Cardiac muscle cell (in vitro differentiated cells and primary cell): ENCODE measurements at places on chromosomes 1 and 21.
A peak's percentile ranks its signal among the peaks of the same experiment; 100 is the strongest.

GRCh38 chr1:210384625-210385024, 55.9 kb downstream of the HHAT start:
- no peak for DNase-seq

DNA sequence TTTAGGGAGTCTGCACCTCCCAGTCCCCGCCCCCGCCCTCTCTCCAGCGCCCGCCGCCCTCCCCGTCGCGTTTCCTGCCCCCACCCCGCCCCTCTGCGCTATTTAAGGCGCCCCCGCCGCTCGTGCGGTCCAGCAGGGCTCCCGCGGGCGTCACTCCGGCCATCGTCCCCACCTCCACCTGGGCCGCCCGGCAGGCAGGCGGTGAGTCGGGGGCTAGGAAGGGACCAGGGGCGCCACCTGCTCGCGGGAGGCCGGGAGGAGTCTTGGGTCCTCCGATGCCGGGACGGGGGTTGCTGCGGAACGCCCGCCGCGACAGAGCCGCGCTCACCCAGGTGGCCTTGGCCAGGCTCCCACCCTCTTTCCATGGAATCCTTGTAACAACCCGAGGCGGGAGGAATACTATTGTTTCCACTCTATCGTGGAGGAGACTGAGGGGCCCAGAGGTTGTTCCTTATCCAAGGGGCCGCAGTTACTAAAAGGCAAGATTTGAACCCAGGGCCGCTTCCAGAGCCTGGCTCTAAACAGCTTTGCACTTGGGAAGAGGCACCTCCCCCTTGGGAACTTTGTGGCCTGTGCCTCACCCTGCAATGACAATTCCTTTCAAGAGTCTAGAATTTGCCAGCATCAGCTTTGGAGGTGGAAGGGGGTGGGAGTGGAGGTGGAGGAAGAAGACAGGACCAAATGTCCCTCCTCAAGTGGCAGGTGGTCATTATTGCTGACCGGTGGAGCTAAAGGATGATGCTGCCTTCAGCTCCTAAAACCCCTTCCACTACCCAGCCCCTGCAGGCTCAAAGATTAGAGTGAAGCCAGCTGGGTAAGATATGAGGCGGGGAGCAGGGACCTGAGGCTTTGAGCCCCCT, at the start of gene GJA4:
Gene GJA4 (plus strand): TSS at position 132 of the 860 bp plus-strand sequence. CDS start 1,215 bp downstream, outside the sequence.
- DNase-seq = no peak

DNA sequence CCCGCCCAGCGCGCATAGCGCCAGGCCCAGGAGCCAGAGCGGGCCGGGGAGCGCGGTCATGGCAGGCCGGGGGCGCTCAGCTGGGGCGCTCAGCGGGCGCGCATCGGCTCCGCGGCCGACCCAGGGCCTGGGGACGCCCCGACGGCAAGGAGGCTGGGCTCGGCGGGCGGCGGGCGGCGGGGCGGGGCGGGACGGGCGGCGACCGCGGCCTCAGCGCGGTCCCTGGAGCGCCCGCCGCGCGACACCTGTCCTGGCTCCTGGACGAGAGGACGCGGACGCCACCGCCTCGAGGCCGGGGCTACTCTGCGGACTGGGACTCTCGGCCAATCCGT, 273 bp downstream of the BMP8B start:
- no peak for DNase-seq

DNA sequence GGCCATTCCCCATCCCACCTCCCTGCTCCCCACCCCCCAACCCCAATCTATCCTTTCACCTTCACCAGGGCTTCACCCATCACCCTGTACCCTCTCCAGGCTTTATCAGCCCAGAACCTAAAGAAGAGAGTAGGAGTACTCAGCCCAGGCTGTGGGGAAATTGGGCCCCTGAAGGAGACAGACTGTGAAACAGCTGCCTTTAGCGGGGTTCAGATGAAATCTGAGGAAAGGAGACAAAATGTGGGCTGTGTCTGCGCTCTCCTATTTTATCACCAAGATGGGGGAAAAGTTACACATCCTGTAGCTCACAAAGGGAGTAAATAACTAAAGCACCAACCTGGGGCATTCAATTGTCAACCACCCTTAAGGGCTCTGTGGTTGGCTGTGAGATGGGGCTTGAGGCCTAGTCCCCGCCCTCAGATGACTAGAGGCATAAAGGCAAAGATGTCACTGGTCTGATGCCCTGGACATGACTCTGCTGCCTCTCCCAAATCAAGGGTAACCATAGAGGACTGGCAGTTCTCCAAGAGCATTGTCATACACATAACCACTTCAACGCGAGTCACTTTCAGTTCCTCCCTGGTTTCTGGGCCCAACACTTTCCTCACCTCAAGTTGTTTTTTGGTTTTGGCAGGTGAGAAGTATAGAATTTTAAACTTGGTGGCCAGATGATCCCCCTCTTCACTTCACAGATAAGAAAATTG, 30.0 kb downstream of the SLC27A3 start:
- DNase-seq = peak; percentile 75

- no peak for DNase-seq
Observed at GRCh38 chr1:201533836-201534235, 5.1 kb upstream of the NAV1 start.

GRCh38 chr1:170910273-170910672, 25.1 kb upstream of the MROH9 start:
- DNase-seq = peak; percentile 68

- DNase-seq = no peak
Observed at GRCh38 chr1:8643542-8644536, 173.6 kb downstream of the RERE start.

- no peak for DNase-seq
Observed at GRCh38 chr1:54977533-54978297, 2.7 kb upstream of the TMEM61 start.

DNA sequence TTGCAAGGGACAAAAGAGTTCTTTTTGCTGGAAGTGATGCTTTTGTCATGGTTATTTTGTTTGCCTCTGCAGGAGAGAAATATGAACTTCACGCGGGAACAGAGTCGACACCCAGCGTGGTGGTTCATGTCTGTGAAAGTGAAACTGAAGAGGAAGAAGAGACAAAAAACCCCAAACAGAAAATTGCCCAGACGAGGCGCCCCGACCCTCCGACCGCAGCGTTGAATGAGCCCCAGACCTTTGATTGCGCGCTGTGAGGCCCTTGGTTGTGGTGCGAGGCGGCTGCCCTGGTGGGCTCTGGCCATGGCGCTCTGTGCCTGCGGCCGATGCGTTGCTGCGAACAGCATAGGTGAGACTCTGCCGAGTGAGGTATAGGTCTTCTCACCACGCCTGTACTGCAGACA, 20.9 kb upstream of the NCMAP start:
- DNase-seq = no peak

DNA sequence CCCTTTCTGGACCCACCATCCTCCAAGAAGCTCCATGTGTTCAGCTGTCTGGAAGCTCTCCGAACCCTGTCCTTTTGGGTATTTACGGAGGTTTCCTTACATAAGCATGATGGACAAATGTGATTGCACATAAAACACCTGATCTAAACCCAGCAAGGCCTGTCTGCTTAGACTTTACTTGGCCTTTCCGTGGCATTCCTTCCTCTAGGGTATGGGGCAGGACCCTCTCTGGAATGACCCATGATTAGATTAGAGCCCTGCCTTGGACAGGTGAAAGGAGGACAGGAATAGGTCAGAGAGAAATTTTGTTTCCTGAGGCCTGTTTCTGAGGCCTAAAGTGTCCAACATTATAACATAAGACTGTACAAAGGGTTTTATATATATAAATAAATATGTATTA, 16.9 kb downstream of the PTPRU start:
- DNase-seq = no peak

GRCh38 chr1:228417483-228418203, 982 bp upstream of the TRIM17 start:
- no peak for DNase-seq

GRCh38 chr1:228206582-228207351, 1.1 kb upstream of the OBSCN start:
- no peak for DNase-seq

- peak; percentile 26 for DNase-seq
Observed at GRCh38 chr1:27789540-27790041, 16.6 kb downstream of the STX12 start.

GRCh38 chr21:26900980-26901379, 55.8 kb upstream of the ADAMTS1 start:
- no peak for DNase-seq

- peak; percentile 72 for DNase-seq
Observed at GRCh38 chr1:58460469-58460868, 86.1 kb downstream of the OMA1 start.

DNA sequence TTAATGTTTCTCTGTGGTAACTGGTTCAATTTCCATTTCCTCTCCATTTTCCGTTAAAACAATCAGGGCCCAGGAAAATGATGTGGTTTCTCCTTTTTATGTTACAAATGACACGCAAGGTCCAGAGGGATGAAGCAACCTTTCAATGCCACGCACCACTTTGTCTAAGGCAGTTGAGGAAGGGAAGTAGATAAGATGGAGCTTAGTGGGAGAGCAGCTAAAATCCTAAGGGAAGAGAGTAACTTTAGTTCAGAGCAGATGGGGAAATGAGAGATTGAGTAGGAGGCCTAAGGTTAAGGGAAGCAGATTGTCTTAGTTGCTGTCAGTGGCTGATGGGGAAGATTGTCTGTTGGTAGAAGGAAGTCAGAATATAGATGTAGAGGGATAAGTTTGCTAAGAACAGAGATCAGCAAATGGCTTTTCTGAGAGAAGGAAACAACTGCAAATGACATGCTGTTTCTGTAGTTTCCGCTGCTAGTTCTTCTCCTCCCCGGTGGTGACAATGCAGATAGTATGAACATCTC, 660 bp downstream of the CD1C start:
- DNase-seq = no peak
